Stimulated activated CD4-positive, alpha-beta T cell treated with anti-CD3 and anti-CD28 coated beads, TNF-alpha, amount 100 ng/mL, for 1 hour (primary cell): ENCODE measurements at places on chromosomes 2 and 18.

DNA sequence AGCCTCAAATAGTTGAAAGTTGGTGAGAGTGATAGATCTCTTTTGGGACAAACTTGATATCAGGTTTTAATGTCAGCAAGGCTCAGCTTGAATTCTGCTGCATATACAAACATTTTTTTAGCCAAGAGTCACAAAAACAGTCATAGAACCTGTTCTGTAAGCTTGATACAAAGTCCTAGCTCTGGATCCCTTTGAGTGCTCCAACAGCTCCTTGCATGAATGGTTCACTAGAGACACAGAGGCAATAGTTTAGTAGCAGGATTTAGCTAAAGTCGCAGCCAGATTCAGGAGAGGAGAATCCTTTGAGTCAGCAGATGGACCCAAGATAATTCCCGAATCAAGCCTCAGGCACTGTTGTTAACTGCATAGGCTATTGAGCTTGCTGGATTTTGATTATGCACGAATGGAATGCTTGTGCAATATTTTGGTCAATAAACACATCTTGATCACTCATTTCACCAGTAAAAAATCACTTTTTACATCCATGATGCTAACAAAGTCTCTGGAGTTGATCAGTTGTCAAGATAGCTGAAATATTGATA is 148.6 kb downstream of the KLHL14 start:
- no peak for DNase-seq

DNA sequence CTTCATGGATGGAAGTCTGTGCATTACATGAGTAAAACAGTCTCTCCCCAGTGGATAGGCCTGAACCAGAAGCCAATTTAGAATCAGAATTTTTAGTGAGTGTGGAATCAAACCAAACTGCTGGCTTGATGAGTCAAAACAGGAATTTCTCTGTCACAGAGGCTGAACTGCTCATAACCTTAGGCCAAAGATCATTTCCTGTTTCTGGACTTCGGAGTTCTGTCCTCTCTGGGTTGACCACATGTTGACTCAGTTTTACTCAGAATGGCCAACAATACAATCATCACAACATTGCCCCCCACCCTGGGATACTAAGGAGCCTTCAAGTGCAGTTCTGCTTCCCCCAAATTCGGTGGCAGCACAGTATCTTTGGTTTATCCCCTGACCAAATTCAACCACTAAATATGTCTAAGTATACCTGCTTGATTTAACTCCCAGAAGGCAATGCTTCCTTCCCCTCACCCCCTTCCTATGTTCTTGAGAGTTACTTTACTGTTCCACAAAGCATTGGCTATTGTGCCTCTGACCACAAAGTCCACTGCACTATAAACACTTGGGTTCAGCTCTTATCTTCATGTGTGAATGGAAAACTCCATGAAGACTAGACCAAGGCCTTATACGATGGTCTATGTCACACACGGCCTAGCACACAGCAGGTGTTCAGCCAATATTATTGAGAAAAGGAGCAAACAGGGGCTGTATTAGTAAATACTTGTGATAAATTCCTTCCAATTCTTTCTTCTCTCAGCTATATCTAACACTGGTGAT is 67.8 kb downstream of the NXPH2 start:
- no peak for DNase-seq

DNA sequence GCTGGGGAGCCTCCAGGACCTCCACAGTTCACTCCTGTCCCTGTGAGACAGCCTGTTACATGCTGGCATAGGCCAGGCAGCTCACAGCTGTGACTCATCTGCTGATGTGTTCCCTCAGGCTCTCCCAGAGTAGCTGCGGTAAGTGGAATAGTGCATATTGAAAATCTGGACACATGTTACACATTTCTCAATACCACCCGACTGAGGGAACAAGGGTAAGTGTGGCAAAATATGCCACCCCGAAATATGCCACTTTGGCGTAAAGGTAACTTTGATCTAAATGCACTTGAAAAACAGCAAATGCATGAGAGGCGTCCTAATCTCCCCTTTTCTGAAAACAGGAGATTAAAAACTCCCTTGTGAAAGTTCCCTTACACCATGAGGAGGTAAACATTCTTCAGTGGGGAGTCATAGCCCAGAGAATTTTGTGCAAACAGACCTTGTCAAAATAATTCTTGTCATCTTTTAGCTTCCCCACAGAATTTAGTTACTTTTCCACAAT is 557.9 kb downstream of the CCDC85A start:
- DNase-seq, result no peak

DNA sequence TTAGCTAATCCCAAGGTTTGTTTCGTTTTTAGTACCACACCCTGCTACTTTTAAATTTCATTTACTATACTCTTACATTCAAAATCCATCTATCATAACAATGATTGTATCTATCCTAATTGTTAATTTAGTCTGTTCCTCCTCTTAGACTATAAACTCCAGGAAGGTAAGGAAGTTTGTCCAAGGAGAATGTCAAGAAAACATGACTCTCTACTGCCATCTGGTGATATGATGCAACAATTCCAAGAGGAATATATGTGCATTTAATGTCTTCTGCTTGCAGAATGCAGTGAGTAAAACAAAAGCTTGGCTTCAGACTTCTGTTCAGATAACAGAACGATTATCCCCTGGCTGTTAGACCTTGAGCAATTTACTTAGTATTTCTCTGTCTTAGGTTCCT is 1267.1 kb downstream of the LRP1B start:
- no peak for DNase-seq

DNA sequence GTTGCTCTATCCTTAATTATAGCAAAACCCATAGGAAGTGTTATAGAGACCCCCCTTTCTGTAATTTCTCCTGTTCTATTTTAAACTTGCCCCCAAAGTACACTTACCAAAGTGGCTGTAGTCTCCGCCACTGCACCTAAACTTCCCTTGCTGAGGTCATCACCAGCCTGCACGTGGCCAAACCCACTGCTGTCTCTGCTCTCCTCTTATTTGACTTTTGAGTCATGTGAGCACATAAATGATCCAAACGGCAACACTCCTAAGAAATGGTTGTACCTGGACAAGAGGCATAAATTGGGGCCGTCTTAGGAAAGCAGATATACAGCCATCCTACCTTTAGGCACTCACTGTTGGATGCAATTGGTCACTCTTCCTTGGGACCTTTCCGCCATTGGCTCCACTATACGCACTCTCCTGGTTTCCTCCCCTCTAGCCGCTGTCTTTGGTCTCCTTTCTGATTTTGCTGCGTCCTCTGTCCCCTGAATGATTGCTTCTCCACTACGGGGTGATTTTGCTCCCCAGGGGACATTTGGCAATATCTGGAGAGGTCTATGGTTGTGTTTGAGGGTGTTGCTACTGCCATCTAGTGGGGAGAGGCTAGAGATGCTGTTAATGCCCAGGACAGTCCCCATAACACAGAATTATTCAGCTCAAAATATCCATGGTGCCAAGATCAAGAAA is 19.2 kb upstream of the IL36G start:
- no peak for DNase-seq
